ENCODE measurements at places on chromosomes 2 and 18. TPM values are rescaled to one million over a fixed set of nuclear protein-coding genes. Genes with fewer than 3 reads are reported as not detected.

GRCh38 chr2:172394002-172394401, 33.4 kb upstream of the ITGA6 start:
- DNase-seq: no peak

Gene IL1B
- not detected for total RNA-seq

DNA sequence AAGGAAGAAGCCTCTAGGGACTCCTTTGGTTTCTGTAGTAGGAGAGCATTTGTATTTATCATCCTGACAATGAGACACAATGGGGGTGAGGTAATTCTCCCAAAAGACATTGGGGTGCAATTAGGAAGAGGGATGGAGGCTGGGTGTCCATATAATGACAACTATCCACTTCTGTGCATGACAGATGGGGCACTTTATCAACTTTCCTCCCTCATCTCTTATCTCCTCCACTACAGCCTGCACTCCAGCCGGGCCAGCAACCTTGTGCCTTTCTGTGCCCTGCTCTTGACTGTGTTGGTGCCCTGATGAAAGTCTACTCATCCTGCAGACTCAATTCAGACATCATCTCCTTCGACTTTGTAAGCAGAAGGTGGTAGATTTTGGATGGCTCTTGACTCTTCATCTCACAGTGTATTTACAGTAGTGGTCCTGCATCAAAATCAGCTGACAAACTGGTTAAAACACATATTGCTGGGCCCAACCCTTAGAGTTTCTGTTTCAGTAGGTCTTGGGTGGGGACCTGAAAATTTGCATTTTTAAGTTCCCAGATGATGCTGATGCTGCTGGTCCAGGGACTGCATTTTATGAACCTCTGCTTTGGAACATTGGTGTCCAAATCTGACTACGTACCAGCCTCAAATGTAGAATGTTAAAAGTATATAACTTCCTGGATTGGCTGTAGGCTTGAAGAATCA, 40.8 kb upstream of the CFAP36 start:
- DNase-seq: no peak

GRCh38 chr2:143000599-143000998, 123.1 kb downstream of the KYNU start:
- DNase-seq: no peak

All from WTC11 (cell line).